Lung (tissue), 17 donors: ENCODE measurements at places on chromosomes 6 and 20.

GRCh38 chr20:4763723-4764510 lies 42.2 kb downstream of the PRND start:
- DNase-seq: no peak

- DNase-seq: no peak
Measured at GRCh38 chr6:3754776-3755175, 3.3 kb upstream of the PXDC1 start.

DNA sequence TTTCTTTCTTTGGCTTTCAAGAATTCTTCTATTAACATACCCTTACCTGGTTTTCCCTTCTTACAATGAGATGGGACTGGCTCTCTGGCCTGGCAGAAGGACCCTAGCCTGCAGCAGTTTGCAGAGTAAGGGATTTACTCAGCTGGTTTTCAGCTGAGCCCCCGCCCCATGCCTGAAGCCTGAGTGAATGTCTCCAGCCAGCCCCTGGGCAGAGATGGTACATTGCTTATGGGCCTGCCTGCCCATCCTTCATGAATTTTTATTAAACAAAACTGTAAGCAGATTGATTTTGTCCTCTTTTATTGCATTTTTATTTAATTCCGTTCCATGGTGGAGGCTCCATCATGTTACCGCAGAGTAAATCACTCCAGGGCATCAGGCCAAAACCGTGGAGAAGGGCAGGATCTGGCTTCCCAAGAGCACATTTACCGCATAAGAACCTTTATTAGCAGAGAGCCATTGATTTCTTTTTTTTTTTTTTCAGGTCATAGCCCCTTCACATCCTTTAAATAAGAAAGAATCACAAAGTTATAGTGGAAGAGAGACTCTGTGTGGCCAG lies 316.2 kb downstream of the DHX35 start:
- DNase-seq: no peak

DNA sequence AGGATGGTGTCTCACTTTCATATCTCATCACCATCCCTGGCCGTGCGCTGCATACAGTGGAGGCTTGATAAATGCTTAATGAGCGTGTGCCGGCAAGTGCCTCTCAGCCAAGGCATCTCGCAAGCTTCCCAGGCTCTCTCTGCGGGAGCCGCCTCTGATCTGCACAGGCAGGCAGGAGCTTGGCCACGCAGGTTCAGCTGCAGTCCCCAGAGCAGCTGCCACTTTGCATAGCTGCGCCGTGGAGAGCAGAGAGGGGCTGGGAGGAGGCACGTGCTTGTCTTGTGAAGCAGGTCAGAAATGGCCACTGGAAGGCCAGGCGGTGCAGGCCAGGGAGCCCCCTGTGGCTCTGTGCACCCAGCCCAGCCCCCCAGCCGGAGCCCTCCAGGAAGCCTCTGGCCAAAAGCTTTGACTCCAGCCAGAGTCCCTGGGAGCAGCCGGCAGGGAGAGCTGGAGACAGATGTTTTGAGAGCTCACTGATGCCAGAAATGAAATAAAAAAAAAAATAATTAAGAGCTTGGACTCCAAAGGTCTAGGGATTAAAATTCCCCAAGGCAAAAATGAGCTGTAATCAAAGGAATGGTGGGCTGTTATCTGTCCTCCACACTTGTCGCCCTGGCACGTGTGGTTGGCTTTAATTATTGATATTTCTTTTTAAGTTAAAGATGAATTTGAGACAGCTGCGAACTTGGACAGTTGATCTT lies 377.0 kb downstream of the CDH4 start:
- no peak for DNase-seq

GRCh38 chr20:51122931-51123658 lies 100.2 kb upstream of the KCNG1 start:
- no peak for DNase-seq

DNA sequence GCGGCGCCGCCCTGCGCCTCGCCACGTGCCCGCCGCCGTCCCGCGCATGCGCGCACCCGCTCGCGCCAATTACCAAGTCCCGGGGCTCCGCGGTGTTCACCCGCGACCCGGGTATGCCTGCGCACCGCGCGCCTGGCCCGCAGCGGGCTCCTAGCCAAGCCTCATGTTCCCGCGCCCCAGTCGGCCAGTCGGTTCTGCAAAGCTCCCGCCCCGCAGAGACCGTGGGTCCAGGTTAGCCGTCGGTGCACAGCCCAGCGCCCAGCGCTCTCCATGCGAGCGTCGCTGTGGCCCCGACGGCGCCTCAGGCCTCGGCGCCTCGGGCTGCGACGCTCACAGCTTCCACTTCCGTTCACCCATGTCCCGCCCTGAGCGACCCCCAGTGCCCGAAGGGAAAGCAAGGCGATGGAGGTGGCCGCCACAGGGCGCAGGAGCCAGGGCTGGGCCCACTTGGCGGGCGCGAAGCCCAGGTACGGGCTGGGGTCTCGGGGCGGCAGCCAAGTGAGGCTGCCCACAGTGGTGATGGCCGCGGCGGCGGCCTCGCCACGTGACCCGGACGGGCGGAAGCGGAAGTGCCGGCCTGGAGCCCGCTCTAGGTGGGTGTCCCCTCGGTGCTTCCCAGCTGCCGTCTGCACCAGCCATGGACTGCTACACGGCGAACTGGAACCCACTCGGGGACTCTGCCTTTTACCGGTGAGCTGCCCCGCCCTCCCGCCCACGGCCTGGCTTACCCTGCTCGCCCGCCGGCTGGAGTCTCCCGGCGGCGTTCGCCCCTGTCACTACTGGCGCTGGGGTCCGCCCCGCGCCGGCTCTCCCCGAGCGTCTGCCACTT lies at the start of the genes PCED1A and VPS16:
PCED1A (minus strand) TSS at position 518 of the 829 bp plus-strand sequence. CDS start 743 bp downstream, outside the sequence.
VPS16 (plus strand) TSS at position 608 of the 829 bp plus-strand sequence; CDS start at position 638, 30 bp downstream.
- DNase-seq: peak; percentile 87

DNA sequence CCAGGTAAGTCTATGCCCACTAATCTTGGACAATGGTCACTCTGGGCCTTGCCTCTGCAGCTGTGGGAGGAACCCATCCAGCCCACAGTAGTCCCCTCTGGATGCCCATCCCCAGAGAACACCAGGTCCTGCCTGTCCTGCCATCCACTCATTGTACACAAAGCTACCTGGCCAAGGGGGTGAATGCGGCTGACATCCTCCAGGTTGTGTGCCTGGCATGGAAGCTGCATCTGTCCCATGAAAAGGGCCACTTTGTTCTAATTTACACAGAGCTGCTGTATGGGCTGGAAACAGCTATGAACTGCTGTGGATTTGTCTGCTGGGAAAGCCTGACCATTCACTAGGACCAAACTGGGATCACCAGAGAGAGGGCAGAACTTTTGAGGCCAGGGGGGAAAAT lies 324.8 kb downstream of the LRFN2 start:
- DNase-seq: no peak

DNA sequence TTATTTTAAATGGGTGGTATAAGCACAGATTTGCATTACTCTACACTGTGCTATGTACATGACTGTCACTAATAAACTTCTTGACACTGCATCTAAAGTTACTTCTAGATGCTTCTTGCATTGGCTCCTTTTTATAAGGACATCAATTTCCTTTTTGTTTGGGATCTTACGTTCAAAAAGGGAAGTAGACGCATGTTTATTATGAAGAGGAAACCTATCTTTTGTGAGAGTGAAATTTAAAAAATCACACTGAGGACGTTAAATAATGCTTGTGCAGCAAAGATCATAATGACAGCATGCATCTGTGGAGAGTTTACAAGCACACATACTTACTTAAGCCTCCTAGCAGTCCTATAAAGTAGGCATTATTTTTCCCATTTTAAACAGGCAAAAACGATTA lies 479.5 kb downstream of the CD83 start:
- no peak for DNase-seq

DNA sequence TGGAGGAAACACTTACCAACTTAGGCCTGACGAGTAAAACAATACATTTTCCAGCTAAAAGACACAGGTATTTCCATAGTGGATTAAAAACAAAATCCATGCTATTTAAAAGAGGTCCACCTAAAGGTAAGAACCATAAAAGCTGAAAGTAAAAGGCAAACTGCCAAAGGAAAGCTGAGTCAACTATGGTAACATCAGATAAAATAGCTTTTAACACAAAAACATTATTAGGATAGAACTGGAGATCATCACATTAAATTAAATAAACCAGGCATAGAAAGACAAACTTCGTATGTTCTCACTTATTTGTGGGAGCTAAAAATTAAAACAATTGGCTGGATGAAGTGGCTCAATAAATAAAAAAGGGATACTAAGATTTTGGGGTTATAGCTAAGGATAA lies 166.8 kb upstream of the SLC22A16 start:
- no peak for DNase-seq

DNA sequence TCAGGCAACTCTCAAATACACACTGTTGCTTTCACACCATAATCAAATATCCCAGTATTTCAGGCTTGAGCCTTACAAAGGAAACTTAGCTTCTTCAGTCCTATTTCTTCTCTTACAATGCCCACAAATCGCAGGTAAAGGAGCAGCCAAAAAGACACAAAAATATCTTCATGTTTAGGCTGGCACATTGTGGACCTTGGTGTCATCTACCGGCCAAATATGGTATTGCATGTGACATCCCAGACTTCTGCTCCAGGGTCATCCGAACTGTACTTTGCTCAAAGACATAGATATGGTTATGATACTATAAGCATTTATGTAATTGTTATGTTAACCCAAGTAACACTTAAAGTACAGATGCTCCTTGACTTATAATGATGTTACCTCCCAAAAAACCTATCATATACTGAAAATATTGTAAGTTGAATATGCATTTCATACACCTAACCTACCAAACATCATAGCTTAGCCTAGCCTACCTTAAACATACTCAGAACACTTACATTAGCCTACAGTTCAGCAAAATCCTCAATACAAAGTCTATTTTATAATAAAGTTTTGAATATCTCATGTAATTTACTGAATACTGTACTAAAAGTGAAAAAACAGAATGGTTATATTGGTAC lies 4.6 kb downstream of the OR2H2 start:
- peak; percentile 66 for DNase-seq

- DNase-seq: no peak
Measured at GRCh38 chr20:50583442-50584150, 73.4 kb downstream of the PTPN1 start.

DNA sequence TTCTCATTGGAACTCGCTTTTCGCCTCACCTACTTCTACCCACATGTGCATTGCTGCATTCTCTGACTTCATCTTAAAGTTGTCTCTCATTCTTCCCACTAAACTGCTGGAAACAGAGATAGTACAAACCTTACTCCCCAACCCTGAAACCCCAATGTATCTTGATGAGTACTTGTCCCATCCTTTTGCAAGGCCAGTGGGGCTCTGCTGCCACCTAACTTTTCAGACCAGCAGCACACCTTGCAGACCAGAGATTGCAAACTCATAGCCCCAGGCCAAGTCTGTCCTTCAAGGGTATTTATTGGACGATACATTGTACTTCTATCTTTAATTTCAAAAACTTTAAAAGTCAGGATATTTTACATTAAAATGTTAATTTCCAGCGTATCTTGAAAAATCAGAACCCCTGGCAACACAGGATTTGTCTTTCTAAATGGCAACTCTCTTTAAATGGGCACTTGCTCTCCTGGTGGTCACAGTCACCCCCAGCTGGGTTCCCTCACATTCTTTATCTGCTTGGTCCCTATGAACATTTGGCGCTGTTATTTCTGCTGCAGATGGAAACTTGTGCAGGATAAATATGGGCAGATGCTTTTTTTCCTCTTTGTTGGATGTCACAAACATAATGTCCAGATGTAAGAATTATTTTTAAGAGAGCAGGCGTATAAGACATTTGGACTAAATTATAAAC lies 83.9 kb downstream of the SOD2 start:
- DNase-seq: no peak

DNA sequence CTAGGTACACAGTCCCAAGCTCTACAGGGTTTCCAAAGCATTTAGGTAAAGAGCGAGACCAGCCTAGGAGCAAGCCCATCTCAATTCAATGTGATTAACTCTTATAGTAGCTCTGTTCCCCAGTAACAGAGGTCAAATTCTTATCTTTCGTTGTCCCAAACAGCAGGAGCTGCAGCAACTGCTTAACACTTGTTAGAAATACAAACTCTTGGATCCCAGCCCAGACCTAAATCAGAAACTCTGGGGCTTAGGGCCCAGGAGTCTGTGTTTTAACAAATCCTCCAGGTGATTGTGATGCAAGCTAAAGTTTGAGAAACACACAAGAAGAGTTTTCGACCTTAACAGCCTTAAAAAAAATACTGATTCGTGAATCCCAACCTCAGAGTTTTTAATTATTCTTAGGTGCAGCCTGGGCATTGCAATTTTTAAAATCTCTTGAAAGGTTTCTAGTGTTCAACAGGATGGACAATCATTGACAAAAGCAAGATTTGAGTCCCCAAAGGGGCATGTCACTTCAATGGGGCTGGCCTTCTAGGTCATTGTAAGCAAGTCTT lies 127.4 kb upstream of the HCRTR2 start:
- DNase-seq: no peak

- peak; percentile 10 for DNase-seq
Measured at GRCh38 chr6:9732056-9732455, 682.8 kb downstream of the TFAP2A start.

- no peak for DNase-seq
Measured at GRCh38 chr6:18586133-18586532, 199.0 kb downstream of the RNF144B start.

GRCh38 chr20:44014807-44015732 lies 100.4 kb downstream of the TOX2 start:
- DNase-seq: peak; percentile 91

DNA sequence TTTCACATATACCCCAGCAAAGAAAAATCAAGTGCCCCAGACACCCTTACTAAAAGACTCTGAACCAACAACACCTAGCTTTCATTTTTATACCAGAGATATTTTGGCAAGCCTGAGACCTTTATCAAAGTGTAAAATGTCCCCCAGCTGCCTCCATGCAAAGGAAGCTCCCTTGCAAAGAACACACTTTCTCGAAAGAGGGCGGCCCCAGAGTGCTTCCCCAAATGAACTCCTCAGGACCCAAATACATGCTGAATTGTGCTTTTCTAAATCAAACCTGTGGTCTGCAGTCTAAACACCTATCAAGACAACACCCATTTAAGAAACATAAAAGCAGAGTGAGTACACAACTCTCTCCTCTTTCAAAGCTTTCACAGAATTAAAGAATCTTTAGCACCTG lies 490 bp downstream of the IPCEF1 start:
- no peak for DNase-seq

DNA sequence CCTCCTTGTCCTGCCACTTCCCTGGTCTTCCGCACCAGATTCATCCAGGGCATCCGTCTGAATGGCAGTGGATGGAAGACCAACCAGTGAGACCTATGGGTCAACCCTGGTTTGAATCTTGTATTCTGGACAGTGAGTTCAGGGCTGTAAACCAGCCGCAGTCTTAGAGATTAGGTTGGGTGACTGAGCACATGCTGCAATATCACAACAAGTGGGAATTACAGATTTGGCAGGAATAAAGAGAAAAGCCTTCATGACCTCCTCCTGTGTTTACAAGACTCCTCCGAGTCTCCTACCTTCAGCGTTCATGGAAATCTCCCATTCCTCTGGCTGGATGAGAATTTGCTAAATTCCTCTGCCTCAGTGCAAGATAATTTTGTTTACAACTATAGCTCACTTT lies 9.9 kb downstream of the ECI2 start:
- no peak for DNase-seq

GRCh38 chr20:63755933-63756647 lies 16.5 kb downstream of the SLC2A4RG start:
- DNase-seq: no peak

DNA sequence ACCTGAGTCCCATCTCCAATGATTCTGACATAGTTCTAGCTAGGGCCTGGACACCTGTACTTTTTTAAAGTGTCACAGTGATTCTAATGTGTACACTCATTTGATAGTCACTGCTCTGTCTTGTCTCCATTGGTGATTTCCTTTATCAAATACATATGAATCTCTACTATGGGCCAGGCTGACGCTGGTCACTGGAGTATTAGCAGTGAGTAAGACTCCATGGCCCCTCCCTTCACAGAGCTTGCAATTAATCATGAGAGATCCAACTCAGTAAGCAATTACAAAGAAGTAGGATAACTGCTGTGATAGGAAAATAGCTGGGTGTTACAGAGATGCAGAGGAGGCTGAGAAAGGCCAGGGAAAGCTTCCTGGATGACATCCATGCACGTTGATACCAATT lies 19.3 kb upstream of the SASH1 start:
- DNase-seq: no peak
